Activated T-helper 17 cell treated with anti-CD3 and anti-CD28 coated beads, Interleukin-2, amount 50 U/mL, for 72 hours (primary cell): ENCODE measurements at places on chromosomes 12 and 14.

GRCh38 chr12:41205070-41205709, 17.1 kb downstream of the PDZRN4 start:
- ATAC-seq = no peak

GRCh38 chr14:95320078-95320895, 579 bp upstream of the CLMN start:
- ATAC-seq = peak; percentile 3

GRCh38 chr14:63493246-63493645, 49.9 kb downstream of the PPP2R5E start:
- no peak for ATAC-seq

DNA sequence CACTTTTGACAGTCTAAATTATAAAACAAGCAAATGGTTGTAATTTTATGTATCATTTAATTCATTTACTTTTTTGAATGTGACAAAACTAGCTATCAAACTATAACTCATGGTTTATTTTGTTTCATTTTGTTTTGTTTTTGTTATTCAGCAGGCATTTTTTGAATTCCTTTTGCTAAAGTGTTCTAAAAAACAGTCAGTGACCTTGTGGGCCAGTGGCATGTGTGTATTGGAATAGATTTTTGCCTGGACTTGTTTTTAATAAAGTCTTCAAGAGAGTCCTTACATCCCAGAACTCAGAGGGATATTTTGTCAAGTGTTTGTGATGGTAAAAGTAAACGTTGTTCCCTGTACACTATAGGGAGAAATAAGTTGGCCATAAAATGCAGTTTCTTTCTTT, 369.7 kb upstream of the SYT1 start:
- ATAC-seq = no peak

GRCh38 chr12:113030875-113031525, 25.5 kb upstream of the DTX1 start:
- ATAC-seq = no peak

GRCh38 chr12:131607658-131608447, 103.0 kb upstream of the SFSWAP start:
- ATAC-seq = peak; percentile 82

DNA sequence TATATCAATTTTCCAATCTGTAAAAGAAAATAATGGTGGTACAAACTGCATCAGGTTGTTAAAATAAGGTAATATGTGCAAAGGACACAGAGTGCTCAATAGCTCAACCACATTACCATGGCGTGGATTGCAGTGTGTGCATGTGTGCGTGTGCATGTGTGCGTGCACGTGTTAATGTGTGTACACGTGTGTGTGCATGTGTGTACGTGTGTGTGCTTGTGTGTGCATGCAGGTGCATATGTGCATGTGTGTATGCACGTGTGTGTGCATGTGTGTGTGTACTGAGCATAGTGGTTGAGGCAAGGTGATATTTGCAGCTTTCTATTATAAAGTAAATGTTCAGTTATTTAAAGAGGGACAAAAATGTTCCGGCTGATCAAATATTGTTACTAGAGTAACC, 115.6 kb downstream of the NT5DC3 start:
- no peak for ATAC-seq

- ATAC-seq = no peak
Observed at GRCh38 chr12:211639-212414, 2.1 kb downstream of the SLC6A12 start.

- ATAC-seq = no peak
Observed at GRCh38 chr12:71721783-71722505, 32.7 kb upstream of the RAB21 start.

GRCh38 chr12:116200812-116201211, 76.7 kb downstream of the MED13L start:
- ATAC-seq = no peak

- no peak for ATAC-seq
Observed at GRCh38 chr12:123986374-123986965, 13.5 kb downstream of the ZNF664 start.

DNA sequence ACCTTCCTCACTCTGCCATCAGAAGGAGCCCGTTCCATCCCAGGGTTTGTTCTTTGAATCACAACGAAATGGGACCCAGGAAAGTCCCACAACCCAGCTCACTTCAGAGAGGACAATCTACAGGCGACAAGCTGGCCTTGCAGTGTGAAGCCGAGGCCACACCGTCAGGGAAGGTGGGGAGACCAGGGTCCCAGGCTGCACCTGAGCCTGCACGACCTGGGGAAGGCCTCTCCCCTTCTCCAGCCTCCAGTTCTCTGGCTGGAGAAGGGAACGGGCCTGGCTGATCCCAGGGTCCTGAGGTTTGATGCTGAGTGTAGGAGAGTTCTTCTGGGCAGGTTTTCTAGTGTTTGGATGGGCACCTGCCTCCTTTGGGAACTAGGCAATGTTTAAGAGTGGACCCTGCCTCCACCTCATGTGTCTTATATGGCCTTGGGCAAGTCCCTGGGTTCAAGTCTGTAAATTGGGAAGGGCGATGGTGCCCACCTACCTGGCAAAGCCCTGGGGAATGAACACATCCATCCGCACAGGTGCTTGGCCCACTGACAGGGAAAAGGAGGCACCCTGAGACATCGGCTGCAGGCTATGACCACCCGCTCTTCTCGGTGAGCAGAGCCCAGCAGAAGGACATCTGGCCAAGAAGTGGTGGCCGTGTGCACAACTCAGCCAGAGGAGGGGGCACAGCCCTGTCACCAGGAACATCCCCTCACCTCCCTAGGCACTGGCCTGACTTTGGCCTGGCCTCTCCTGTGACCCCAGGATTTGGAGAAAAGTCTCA, 77.9 kb upstream of the BCL11B start:
- no peak for ATAC-seq

DNA sequence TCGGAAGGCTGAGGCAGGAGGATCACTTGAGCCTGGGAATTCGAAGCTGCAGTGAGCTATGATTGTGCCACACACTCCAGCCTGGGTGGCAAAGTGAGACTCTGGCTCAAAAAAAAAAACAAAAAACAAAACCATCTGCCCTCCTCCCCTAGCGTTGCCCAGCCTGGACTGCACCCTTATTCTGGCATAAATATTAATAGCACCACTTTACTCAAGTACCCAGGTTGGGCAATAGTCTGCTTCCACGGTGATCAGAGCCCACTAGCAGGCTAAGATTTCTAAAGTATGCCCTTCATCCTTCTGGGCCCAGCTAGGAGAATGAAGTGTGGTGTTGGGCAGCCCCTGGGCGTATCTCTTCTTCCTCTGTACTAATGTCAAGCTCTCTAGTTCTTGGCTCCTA, 33.3 kb downstream of the KCTD10 start:
- ATAC-seq = no peak

DNA sequence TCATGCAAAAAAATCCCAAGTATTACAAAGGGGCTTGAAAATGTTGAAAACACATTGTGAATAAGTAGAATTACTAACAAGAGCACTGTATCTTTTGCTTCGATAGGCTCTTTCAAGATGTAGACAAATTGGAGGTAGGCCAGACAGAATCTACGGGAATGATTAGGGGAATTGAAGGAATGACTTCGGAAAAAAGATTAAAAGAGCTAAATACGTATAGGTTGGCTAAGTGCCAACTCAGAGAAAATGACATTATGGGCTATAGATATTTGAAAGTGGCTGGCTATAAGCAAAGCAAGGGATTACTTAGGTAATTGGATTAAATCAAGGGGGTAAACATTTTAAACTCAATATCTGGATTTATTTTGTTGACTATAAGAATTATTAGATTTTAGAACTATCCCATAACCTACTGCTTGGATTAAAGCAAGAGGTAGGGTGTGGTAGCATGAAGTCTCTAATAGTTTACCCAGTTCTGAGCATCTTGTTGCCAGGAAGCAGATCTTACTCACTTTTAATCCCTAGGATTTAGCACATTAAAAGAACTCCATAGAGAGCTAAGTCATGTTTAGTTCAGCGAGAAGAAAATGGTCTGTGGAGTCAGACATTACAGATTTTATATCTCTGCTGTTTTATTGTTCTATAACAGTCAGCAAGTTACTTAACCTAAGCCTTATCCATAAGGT, 489.8 kb downstream of the DIO2 start:
- no peak for ATAC-seq

DNA sequence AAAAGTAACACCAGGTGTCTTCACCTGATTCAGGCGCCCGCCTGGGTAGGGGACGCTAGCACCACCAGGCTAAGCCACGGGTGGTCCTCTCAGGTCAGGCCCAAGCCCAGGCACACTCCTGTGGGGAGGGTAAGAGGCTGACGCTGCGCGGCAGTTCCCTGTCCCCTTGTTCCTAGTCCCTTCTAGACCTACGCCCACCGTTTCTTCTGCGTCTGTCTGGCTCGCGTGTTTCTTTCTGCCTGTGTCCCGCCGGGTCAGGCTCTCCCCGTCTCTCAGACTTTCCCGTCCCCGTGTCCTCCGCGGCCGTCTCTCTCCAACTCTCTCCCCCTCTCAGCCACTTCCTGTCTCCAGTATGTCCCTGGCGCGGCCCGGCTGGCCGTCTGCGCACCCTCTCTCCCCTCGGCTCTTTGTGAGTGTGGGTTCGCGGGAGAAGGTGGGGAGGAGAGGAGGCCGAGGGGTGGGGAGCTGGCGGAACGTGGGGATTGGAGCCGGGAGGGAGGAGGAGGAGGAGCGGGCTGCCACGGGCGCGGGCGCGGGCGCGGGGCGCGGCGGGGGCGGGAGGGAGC, 3.1 kb upstream of the TNS2 start:
- peak; percentile 68 for ATAC-seq

GRCh38 chr14:91681893-91682563, 49.9 kb downstream of the CATSPERB start:
- ATAC-seq = peak; percentile 95

DNA sequence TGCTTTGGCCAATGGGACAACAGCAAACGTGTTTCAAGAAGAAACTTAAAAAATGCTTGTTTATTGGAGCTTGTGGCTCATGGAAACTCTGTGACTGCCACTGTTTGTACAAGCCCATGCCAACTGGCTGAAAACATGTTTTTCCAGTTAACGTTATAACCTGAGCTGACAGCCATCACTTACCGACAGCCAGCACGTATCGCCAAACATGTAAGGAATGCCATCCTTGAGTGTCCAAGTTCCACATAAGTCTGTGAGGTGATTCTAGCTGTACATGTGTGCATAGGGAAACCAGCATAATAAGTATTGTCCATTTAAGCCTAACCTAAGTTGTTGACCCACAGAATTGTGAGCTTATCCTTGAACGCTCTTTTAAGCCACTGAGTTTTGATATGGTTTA, 596.9 kb downstream of the TRHDE start:
- no peak for ATAC-seq

GRCh38 chr12:54701940-54702592, 53.9 kb upstream of the DCD start:
- peak; percentile 35 for ATAC-seq

GRCh38 chr14:89368490-89369477, 48.2 kb downstream of the FOXN3 start:
- ATAC-seq = no peak

- ATAC-seq = no peak
Observed at GRCh38 chr12:104230304-104231095, 14.9 kb downstream of the TXNRD1 start.

DNA sequence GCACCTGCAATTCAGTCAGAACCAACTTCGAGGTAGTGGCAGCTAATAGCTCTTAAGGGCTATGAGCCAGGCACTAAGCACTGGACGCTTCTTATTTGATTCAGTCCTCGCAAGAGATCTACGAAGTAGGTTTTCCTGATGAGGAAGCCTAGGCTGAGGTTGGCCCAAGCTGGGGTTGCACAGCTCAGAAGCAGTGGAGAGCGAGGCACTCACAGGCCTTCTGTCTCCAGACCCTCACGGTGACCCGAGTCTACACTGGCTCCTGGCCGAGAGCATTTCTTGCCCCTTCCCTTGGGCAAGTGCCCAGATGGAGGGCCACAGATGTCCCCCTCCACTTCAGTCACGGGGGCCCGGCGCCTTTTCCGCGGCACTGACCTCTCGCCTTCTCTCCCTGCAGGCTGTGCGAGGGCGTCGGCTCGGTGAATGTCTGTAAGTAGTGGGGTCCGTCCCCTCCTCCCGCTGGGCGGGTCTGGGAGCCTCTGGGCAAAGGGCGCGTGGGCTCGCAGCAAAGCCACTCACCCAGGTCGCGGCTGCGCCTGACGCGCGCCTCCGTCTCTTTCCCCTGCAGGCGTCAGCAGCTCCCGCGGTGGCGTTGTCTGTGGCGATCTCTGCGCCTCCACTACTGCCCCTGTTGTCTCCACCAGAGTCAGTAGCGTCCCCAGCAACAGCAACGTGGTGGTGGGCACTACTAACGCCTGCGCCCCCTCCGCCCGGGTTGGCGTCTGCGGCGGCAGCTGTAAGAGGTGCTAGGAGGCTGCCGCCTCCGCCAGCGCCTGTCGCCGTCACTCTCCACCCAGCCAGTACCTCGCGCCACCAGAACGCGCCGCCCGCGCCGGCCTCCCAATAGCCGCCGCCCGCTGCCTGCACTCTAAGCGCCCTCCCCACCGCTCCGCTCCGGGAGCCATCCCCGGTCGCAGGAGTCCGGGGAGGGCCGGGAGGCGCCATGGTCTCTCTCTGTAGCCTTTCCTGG, 13.1 kb downstream of the KRT83 start:
- ATAC-seq = peak; percentile 68

- no peak for ATAC-seq
Observed at GRCh38 chr12:39813776-39814175, 194.2 kb upstream of the ABCD2 start.

DNA sequence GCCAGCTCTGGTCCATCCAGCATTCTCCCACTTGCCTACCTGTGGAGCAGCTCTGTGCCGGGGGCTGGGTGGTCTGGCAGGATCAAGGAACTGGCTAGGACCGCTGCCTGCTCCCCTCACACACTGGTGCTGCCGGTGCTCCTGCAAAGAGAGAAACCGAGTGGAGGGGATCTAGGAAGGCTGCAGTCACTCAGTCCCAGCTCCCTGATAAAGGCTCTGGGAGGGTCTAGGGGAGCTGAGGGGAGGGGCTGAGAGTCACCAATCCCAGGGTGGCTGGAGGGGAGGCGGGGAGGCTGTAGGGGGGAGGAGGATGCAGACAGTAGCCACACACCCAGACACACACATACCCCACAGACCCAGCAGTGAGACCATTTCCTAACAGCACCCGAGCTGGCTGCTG, at the start of gene TAC3:
TAC3 (minus strand) TSS at position 182 of the 400 bp plus-strand sequence. CDS start 732 bp downstream, outside the sequence.
- no peak for ATAC-seq
